ENCODE measurements at places on chromosomes 7 and 10. TPM values are rescaled to one million over a fixed set of nuclear protein-coding genes. Genes with fewer than 3 reads are reported as not detected.

DNA sequence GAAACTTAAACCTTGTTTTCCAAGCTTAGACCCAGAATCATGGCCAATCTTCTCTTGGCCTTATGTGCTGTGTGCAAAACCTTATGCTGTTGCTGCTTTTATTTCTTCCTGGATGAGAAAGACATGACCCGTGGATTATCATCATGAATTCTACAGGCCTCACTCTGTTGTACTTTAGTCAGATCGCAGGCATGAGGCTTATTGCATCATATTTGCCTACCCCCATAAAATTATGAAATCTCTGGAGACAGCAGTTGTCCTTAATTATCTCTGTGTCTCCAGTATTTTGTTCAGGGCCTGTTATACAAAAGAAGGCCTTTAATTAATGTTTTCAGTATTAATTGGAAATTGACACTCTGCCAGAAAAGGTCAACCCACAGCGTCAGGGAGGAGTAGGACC is 71.6 kb downstream of the PLCE1 start:
- no peak for DNase-seq

DNA sequence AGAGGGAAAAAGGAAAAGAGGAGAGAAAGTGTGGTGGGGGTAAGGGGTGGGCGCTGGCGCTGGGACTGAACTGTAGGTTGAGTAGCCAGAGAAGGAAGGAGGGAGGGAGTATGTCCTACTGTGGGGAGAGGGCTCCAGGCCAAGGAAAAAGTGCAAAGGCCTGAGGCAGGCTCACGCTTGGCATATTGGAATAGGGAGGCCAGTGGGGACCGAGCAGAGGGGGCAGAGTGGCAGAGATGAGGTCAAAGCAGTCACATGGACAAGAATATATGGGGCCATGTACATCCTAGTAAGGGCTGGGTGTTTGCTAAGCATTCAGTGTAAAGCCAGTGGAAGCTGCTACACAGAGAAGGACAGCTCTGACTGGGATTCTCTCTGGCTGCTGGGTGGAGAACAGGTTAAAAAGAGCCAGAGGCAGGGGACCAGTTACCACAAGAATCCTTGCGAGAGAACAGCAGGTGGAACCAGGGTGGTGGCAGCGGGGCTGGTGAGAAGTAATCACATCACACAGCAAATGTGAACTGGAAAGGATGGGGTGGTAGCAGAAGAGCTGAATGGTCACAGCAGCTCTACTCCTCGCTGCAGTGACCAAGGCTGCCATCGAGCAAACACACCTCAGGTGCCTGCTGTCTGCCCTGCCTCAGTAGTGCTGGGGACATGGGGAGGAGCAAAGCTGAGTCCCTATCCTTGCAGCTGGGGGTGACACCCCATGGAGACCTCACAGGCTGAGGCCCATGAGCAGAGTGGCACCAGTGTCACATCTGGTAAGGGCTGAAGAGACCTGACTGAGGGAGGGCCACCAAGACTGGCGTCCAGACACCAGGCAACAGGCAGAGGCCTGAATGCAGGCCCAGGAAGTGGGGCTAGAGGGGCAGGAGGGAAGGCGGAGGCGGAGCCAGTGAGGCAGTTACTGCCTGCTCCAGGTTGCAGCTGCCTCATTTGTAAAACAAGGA is 39.5 kb downstream of the FAM53B start:
- DNase-seq: no peak

The CNNM1 gene
- 2.1 TPM for polyA plus RNA-seq

The NXPH1 gene
- polyA plus RNA-seq: 0.14 TPM

The PPP1R9A gene
- polyA plus RNA-seq: 28.5 TPM

- DNase-seq: no peak
Measured at GRCh38 chr7:158946771-158947170, 90.4 kb downstream of the DYNC2I1 start.

DNA sequence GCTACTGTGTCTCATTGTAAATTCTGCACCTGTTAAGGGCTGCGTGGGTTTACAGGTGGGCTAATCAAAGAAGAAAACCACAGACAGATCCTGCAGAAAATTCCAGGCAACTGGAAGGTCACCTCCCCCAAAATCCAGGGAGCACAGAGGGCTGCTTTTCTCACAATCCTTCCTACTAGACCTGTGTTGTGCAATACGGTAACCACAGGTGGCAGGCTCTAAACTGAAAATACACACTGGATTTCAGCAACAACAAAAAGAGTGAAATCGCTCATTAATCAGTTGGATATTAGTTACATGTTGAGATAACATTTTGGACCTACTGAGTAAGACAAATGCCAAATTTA is 83.2 kb downstream of the SLC16A9 start:
- no peak for DNase-seq

DNA sequence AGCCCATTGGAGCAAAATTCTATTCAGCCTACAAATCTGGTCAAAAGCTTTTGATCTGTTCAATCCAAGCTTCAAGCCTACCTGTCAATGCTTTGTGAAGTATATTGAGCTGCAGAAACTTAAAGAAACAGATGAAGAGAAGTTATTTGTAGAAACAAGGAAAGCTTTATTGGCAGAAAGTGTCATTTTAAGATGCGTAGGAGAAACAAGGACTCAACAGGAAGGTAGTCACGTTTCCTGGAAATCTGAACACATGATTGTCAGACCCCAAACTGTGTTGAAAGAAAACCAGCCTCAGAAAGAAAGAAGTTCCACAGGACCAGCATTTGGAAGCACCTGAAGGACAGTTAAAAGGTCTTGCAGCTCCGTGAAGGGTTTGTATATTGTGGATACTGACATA is 34.8 kb upstream of the PURB start:
- no peak for DNase-seq

The CDC14C gene
- not detected for polyA plus RNA-seq

DNA sequence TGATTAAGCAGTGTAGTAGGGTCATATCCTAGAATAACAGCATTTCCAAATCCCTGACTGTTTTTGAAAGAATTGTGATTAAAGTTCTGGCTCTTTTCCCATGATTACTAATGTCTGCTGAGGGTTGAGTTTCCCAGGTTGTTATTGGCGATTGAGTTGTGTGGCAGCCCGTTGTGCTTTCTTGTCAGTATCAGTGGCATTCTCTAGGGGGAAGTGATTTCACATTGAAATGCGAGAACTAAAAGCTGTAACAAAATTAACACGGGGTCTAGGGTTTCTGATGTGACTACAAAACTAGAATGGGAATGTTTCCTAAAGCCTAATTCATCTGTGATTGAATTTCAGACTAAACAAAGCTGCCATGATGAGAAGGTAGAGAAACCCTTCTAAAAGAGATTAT is 349.4 kb downstream of the EXOC4 start:
- no peak for DNase-seq

The AOAH gene
- 3.2 TPM for polyA plus RNA-seq

- no peak for DNase-seq
Measured at GRCh38 chr10:30029872-30030256, 29.5 kb downstream of the JCAD start.

GRCh38 chr7:149719912-149720335 is 53.5 kb downstream of the ZNF467 start:
- DNase-seq: no peak
